ENCODE measurements at places on chromosomes 1 and 21.
A peak's percentile ranks its signal among the peaks of the same experiment; 100 is the strongest.

DNA sequence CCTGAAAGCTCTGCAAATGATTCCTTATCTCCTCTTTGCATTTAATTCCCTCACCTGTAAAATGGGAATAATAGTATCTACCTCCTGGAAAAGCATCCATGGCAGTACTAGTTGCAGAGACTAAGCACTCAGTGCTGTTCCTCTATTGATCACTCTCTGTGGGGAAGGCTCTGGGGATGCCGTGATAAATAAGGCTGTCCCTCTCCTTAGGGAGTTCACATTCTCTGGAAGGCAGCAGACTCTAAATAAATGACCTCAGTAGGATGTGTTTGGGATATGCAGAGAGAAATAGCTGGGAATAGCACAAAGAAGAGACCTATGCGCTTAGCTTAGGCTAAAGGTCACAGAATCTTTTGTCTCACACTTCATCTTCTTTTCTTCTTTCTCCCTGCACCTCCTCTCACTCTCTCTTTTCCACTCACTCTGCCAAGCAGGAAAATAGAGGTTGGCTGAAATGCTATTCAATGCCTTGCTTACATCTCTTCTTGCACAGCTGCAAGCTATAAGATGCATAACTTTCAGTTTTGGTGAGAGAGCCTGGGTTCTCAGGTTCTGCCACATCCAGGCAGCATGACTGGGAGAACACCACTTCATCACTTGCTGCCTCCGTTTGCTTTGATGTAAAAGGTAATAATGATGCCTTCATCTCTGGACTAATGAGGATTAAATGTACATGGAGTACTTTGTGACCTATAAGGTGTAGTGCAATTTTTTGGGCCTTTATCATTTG, 101.5 kb downstream of the LMX1A start:
- H3K4me1 ChIP-seq, result no peaks in the 10 kb centered on the region
- H3K4me3 ChIP-seq, result no peak overlapping the region
- no peak for DNase-seq

GRCh38 chr21:14259747-14260146, 43.8 kb downstream of the RBM11 start:
- DNase-seq, result peak; percentile 71
- H3K4me3 ChIP-seq, result no peak overlapping the region
- H3K27me3 ChIP-seq, result no peaks in the 10 kb centered on the region

DNA sequence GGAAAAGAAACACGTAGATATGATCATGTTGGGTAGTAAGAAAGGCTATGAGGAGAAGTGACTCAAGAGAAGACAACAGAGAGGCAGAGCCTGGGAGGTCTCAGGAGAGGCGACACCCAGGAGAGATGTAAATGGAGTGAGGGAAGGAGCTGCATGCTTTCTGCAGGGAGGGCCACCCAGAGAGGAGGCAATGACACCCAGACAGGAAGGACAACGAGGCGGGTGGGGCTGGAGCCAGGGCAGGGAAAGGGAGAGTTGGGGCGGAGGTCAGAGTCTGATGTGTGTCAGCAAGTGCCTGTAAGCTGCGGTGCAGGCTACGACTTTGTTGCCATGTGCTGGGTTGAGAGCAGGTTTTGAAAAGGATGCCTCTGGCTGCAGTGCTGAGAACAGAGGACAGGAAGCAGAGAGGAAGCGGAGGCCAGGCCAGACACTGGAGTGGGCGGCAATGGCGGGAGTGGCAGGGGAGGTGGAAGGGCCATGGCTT, 31.3 kb downstream of the SLC1A7 start:
- H3K36me3 ChIP-seq, result no peaks in the 10 kb centered on the region
- H3K27ac ChIP-seq, result no peak overlapping the region
- no peaks in the 10 kb centered on the region for H3K27me3 ChIP-seq
- no peak for DNase-seq
- no peak overlapping the region for H3K4me3 ChIP-seq
- H3K4me1 ChIP-seq, result peaks cover 12% of the 10 kb centered on the region

- no peak overlapping the region for H3K4me3 ChIP-seq
- H3K27me3 ChIP-seq, result no peaks in the 10 kb centered on the region
- H3K27ac ChIP-seq, result no peak overlapping the region
- peaks cover 16% of the 10 kb centered on the region for H3K4me1 ChIP-seq
Observed at GRCh38 chr1:8537991-8538390, 220.1 kb downstream of the SLC45A1 start.

DNA sequence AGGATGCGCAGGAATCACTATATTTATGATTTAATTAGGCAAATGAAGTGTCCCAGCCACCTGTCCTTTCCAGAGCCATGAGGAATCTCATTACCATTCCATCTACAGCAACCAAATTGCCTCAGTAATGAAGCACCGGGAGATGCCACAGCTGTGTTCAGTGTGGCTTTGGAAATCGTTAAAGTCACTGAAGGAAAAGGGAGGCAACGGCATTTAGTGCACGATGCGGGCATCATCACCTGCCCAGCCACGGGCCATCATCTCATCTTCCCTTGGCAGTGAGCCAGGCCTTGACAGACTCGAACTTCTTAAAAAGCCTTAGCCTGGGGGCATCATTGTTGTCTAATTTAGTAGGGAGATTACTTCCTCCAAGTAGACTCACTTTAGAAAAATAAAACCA, 67.8 kb downstream of the CNIH3 start:
- no peaks in the 10 kb centered on the region for H3K4me1 ChIP-seq
- no peak overlapping the region for H3K27ac ChIP-seq
- H3K36me3 ChIP-seq, result no peaks in the 10 kb centered on the region
- H3K4me3 ChIP-seq, result no peak overlapping the region

GRCh38 chr1:27301582-27302199, 20.3 kb upstream of the TMEM222 start:
- peaks cover 17% of the 10 kb centered on the region for H3K36me3 ChIP-seq
- peaks cover 14% of the 10 kb centered on the region for H3K4me1 ChIP-seq
- no peak overlapping the region for H3K4me3 ChIP-seq
- no peaks in the 10 kb centered on the region for H3K27me3 ChIP-seq
- H3K27ac ChIP-seq, result no peak overlapping the region

- no peak overlapping the region for H3K4me3 ChIP-seq
- H3K4me1 ChIP-seq, result no peaks in the 10 kb centered on the region
- no peaks in the 10 kb centered on the region for H3K36me3 ChIP-seq
- H3K27ac ChIP-seq, result no peak overlapping the region
Observed at GRCh38 chr1:237241038-237241437, 199.1 kb downstream of the RYR2 start.

GRCh38 chr1:17436380-17437174, 2.9 kb downstream of the RCC2 start:
- peaks cover 46% of the 10 kb centered on the region for H3K36me3 ChIP-seq
- DNase-seq, result peak; percentile 11
- H3K4me3 ChIP-seq, result peak overlapping the region; percentile 99
- peaks cover 23% of the 10 kb centered on the region for H3K4me1 ChIP-seq
- H3K27ac ChIP-seq, result peak overlapping the region; percentile 45

DNA sequence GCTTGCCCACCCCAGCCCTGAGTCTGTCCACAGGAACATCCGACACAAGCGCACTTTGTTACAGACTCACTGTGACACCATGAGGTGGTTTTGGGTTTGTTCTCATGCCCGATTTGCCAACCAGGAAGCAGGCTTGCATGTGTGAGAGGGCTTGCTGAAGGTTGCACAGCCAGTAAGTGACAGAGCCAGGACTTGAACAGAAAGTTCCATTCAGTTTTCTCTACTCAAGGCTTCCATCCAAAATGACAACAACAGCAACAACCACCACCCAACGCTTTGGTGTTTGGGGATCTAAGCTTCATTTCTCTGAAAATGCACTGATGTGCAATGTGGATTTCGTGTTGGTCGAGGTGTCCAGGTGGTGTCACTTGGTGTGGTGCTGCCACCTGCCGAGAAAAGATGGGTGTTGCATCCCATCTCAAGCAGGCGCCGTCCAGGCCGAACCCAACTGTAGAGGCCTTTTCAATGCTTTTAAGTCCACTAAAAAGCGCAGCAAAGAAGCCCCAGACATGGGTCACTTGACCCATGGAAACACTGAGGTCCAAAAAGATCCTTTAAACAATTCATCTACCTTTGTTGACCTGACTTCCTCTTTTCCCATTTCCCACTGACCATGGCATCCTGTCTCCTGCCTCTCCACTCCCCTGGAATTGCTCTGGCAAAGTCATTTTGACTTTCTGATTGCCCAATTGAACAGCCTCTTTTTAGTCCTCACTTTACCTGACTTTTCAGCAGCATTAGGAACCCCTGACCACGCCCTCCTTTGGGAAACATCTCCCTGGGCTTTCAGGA, 12.2 kb downstream of the CITED4 start:
- no peak overlapping the region for H3K4me3 ChIP-seq
- H3K36me3 ChIP-seq, result no peaks in the 10 kb centered on the region
- peak overlapping the region; percentile 99 for H3K27ac ChIP-seq
- peak; percentile 92 for DNase-seq
- no peaks in the 10 kb centered on the region for H3K27me3 ChIP-seq

DNA sequence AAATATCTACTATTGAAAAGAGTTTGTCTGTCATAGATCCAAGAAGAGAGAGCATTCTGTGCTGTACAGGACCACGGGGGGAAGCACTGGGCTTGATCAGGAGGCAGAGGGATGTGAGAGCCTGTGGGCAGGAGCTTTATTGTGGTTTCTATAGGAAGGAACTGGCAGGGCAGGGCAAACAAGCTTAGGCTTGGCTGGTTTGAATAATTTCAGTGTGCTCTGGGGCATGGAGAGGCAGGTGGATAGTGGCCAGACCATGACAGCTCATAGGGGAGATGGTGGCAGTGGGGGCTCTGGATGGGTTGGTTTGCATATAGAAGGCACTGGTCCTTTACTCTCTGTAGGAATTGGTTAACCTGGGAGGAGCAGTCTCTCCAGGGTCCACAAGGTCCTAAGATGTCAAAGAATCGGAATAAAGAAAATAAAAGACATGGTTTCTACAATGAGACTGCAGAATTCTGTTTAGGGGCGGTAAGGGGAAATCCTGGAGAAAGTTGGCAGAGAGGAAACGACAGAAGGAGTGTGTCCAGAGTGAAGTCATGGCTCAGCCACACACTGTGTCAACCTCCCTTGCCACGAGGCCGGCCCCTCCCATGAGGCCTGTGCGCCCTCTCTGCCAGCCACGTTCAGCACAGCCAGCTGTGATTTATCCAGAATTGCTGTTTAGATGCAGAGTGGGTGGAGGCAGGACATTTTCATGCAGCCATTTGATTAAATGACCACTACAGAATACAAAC, 81.7 kb upstream of the PGBD5 start:
- H3K36me3 ChIP-seq, result no peaks in the 10 kb centered on the region
- no peak for DNase-seq
- H3K4me3 ChIP-seq, result no peak overlapping the region

All from Karpas-422 (cell line).